Stimulated activated CD8-positive, alpha-beta memory T cell treated with anti-CD3 and anti-CD28 coated beads, Interleukin-12 subunit alpha, Interleukin-12 subunit beta, amount 100 ng/mL, for 1 hour (primary cell): ENCODE measurements at places on chromosomes 5 and 9.

DNA sequence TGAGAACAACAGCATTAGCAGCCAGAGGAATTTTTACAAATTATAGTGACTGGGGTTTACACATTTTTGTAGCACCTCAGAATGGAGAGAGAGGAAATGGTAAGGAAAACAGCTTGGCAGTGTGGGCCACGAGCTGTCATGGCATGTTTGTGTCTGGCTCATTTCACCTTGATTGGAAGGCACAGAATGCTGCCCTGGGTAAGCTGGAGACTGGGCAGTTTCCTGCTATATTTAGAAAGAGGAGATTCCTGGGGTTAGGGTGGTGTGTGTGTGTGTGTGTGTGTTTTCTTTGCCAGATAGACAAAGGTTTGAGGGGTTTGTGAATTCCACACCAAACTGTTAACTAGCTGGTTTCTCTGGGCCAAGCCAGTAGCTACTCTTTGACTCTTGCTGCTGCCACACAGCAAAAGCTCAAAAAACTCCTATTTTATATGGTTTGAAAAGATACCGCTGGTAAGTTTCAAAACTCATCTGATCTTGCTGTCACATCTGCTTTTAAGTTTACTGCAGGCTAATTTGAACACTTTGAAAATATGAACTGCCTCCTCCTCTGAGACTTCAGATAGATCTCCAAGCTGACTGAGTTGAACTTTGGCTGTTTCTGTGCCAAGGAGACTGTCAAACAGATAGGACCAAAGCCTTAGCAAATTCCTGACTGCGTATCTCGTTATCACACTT, 9.1 kb downstream of the ARHGAP26 start:
- no peak for DNase-seq

GRCh38 chr5:95841914-95842812, 19.6 kb upstream of the GLRX start:
- DNase-seq: no peak

DNA sequence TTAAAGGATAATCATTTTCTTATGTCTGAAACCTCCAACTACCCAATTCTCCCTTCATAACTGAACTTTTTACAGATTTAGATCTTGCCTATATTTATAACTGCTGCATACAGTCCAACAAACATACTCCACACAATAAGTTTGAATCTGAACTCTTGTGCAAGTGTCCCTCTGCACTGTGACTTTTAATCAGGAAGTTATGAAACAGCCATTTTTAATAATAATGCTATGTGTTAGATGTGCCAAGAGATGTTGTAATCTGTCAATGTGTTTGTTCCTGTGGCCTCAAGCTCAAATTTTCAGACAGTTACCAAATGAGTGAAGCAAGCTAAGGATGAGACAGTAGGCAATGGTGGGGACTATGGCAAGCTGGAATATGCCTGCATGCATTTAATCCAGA, 57.6 kb upstream of the MTAP start:
- no peak for DNase-seq

- no peak for DNase-seq
These were observed 11.2 kb upstream of the TBC1D9B start for GRCh38 chr5:179918742-179919486.

GRCh38 chr9:126058011-126058531, 268.6 kb upstream of the MVB12B start:
- no peak for DNase-seq

- DNase-seq: no peak
These were observed 16.3 kb upstream of the SHB start for GRCh38 chr9:38085308-38085707.

DNA sequence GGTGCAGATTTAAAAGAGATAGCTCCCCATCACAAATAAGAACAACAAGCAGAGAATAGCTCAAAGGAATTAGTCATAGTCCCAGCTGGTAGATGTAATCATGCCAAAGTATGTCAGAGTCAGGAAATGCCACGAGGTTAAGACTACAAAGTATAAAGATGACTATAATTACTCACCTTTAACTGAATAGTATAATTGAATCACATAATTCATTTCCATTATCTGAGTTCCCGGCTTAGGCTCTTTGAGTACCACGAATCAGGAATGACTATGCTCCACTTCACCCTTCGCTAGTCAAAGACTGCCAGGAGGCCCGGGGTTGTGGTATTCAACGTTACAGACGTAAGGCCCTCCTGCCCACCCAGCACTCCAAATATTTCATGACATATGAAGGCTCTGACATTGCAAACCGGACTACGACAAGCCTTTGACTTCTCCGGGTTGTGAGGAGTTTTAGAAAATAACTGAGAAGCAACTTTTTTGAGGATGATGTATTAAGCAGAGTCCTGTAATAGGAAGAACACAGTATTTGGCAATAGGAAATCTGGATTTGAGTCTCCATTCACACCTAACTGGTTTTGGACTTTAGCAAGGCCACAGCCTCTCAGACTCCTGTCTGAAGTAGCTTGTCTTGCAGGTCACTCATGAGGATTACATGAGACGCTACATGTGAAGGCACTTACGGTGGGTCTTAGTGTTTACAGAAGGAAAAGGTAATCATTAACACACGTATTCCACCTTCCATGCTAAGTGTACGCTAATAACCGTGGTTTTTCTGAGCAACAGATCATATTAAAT, 64.6 kb downstream of the ENC1 start:
- no peak for DNase-seq

- no peak for DNase-seq
These were observed 25.5 kb downstream of the ESM1 start for GRCh38 chr5:54959673-54960418.

DNA sequence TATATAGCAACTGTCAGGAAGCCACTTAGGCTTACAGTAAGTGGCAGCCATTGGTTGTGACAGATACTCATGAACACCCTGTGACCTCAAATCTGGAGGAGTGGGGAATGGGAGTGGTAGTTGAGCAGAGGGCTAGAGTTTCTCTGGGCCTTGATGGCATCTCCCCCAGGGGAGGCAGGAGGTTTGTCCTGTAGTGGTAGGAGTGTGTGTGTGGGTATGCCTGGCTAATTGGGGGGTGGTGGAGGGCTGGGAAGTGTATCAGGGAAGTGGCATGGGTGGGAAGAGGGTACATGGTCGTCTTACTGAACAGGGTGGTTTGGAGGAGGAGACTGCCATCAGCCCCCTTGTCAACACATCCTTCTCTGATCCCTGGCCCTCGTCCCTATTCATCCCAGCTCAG, 71.5 kb downstream of the PSD2 start:
- DNase-seq: no peak
